ENCODE measurements at places on chromosomes 4 and X.

- DNase-seq, result no peak
Measured at GRCh38 chr4:157776930-157777528, 395.8 kb downstream of the GASK1B start.

- no peak for DNase-seq
Measured at GRCh38 chr4:35965300-35965699, 279.0 kb downstream of the ARAP2 start.

GRCh38 chr4:108240366-108240765, 71.6 kb upstream of the LEF1 start:
- DNase-seq, result no peak

- DNase-seq, result no peak
Measured at GRCh38 chr4:167419468-167420140, 185.3 kb upstream of the SPOCK3 start.

DNA sequence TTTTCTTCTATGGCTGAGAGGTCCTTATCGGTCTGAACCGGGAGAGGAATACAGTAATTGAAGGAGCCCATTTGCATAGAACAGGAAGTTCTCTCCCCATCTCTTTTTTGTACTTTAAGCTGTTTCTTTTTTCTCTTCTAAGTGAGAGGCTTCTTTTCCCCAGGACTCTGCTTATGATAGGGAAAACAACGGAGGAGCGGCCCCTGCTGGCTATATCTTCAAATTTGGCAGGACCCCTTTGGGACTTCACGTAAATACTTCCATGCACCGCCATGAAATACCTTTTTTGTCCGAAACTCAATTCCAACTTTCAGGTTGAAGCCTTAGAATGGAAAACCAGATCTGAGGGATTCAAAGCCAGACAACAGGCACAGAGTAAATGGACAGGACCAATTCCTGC, 1153.0 kb upstream of the INTU start:
- no peak for DNase-seq

GRCh38 chr4:159725571-159725970, 622.7 kb downstream of the RAPGEF2 start:
- no peak for DNase-seq

- DNase-seq, result peak; percentile 8
Measured at GRCh38 chrX:97616883-97617530, 733.3 kb downstream of the RPA4 start.

GRCh38 chrX:54540289-54540688, 10.3 kb downstream of the GNL3L start:
- no peak for DNase-seq

DNA sequence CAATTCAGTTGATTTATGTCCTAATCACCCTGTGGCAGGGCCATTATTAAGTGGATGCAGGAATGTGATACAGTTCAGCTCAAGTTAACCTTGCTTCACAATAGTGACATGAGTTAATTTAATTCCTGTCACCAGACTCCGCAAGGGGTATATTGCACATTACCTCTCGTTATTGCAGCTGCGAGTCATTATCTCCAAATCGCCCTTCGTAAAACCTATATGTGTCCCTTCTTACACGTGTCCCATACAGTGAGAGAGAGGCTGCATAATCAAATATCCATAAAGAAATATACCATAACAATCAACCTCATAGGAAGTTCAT, 369.9 kb upstream of the ANXA10 start:
- no peak for DNase-seq

GRCh38 chr4:6472387-6473263, at the start of gene PPP2R2C:
PPP2R2C (minus strand) TSS chr4:6472614; CDS start chr4:6472229, 385 bp downstream.
- DNase-seq, result no peak

- peak; percentile 47 for DNase-seq
Measured at GRCh38 chr4:16264798-16265197, 38.5 kb upstream of the TAPT1 start.

GRCh38 chr4:145928748-145929147, 9.9 kb downstream of the ZNF827 start:
- no peak for DNase-seq

- no peak for DNase-seq
Measured at GRCh38 chr4:87011340-87012034, 76.7 kb downstream of the AFF1 start.

DNA sequence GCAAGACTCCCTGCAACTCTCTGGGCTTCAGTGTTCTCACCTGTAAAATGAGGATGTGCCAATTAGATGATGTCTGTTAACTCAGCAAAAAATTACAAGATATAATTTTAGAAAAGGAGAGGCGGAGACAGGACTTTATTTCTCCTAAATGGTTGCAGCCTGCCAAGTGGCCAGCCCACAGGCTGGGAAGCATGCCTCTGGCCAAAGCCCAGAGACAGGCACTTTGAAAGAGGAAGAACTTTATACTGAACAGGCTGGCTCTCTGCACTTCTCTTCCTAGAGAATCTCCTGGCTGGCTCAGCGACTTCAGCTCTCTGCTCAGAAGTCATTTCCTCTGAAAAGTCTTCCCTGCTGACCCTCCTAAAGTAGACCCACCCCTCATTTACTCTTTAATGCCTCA, 3.7 kb downstream of the PRDM5 start:
- no peak for DNase-seq

GRCh38 chr4:1901127-1901526, 29.9 kb downstream of the NSD2 start:
- DNase-seq, result no peak

DNA sequence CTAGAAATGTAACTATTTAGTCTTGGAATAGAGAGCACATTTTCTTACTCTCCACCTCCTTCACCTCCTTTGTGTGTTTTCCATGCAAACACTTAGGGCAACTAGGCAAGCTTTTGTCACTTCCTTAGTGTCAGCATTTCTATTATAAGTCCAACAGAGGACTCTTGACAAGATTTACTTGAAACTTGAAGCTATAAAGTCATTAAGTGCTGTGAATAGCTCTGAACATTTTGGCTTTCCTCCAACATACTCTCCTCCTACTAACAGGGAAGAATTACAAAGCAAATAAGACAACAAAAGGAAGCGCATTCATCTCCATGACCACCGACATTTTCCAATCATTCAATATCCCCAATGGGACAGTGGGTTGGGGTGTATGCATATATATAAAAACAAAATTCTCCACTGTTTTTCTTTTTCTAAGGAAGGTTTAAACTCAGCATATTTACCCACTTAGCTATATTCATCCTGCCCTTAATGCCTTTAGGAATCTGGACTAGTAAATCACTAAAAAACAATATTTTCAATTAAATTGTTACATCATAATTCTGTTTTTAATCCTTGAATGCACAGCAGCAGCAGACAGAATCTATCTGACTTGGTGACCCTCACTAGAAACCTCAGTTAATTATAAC, 264.6 kb downstream of the SNCA start:
- DNase-seq, result no peak

DNA sequence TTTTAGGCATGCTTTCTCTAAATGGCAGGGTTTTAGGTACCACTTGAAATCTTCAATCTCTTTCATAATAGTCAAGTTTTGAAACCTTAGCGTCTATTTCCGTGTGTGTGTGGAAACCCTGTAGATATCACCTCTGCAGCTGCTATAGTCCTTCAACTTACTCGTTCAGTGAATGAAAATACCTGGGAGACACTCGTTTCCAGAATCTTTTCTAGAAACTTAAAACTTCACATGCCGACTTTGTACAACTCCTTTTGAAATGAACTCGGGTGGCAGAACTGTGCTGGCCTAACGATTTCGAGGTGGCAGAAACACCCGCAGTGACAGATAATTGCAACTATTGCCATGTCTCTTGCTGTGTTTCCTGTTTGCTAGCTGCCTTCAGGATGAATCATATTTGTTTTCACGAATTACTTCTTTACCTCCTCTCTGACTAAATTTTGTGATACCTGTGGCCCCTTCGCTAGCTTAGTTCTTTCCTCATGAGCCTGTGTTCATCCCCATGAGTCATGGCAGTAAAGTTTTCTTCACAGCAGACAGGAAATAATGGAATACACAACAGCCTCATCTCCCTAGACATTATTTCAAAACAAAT, 104.7 kb upstream of the SMIM10 start:
- DNase-seq, result peak; percentile 61

GRCh38 chr4:79358438-79358837, 32.6 kb upstream of the NAA11 start:
- no peak for DNase-seq

DNA sequence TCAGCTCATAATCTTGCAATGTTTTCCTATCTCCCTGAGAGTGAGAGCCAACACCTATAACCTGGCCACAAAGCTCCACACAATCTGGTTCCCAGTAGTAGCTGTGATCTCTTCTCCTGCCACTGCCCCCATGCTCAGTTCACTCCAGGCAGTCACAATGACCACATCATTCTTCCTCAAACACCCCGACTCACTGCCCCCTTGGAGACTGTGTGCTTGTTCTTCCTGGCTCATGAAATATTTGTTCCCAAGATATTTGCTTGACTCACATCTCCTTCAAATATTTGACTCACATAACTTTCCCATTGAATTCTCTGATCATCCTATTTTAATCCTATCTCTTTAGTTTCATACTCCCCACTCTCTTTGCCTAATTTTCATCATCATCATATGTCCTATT, 173.7 kb downstream of the AREG start:
- no peak for DNase-seq

Data from activated CD4-positive, alpha-beta T cell treated with anti-CD3 and anti-CD28 coated beads, Interleukin-2, amount 50 U/mL, for 16 hours (primary cell).